ENCODE measurements at places on chromosomes 16 and 17. TPM values are rescaled to one million over a fixed set of nuclear protein-coding genes. Genes with fewer than 3 reads are reported as not detected.

RUNDC3A gene
- not detected for total RNA-seq

PKD1 gene
- total RNA-seq, result 159 TPM

NPIPB6 gene
- 1.5 TPM for total RNA-seq

PRSS22 gene
- not detected for total RNA-seq
